ENCODE measurements at places on chromosomes 6 and 20.

GRCh38 chr6:135994857-135995544, 143.5 kb downstream of the PDE7B start:
- DNase-seq = no peak

- DNase-seq = no peak
Measured at GRCh38 chr6:170201361-170201760, 89.5 kb downstream of the DLL1 start.

DNA sequence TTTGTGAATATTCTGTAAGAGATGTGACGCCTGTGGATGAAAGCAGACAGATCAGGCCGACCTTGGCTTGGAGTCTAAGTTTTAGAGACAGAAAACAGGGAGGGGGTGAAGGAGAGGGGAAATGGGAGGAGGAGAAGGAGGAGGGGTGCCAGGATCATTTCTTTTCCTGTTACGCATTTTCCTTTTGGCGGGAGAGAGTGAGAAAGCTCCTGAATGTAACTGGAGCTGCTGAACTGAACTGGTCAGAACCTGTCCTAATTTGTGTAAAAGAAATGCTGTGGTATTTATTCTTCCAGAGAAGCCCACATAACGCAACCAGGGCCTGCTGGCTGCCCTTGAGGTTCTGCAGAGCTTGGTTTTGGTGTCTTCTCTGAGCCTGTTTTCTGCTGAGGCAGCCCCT, 41.9 kb downstream of the UTRN start:
- no peak for DNase-seq

DNA sequence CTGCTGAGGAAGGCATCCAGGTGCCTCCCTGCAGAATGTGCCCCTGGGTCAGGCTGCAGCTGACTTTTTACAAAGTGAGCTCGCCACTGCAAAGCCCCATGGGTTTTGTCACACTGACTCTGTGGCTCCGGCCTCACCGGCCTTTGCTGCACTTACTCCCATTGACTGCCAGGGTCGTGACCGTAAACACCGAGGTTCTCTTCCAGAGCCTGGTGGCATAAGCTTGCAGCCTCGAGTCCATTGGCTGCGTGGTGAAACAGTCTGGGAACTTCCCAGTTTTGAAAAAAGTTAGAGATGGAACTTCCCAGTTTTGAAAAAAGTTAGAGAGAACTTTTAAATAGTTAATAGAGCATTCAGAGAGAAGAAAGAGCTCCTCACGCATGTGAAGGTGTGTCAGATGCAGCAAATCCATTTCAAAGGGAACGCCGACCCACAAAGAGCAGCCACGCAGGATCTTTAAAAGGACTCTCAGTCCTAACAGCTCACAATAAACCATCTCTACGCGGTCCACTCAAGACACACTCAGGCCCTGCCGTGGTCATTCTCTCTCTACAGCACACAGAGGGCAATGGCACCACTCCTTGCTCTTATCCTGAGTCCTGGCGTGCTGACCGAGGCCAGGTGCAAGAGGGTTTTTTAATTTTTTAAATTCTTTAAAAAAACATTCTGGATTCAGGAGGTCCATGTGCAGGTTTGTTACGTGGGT, 12.8 kb downstream of the RAMACL start:
- no peak for DNase-seq

DNA sequence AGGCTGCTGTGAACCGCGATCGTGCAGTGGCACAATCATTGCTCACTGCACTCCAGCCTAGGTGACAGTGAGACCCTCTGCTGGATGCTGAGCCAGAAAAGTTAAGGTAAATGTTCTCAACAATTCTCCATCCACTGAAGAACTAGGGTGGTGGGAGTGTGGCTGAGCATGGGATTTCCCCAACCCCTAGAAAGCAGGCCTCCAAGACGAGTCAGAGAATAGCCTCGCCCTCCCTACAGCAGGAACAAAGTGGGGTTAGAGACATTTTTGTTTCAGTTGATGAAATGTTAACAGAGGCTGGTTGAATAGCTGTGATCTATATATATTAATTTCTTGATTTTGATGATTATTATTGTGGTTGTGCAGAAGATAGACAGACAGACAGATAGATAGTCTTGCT, 6.1 kb upstream of the ALDH8A1 start:
- DNase-seq = no peak

GRCh38 chr6:30876039-30876730, 8.1 kb upstream of the DDR1 start:
- DNase-seq = no peak

GRCh38 chr6:14429396-14429795, 311.8 kb downstream of the CD83 start:
- DNase-seq = no peak

- DNase-seq = no peak
Measured at GRCh38 chr6:82144007-82144851, 103.3 kb downstream of the IBTK start.

DNA sequence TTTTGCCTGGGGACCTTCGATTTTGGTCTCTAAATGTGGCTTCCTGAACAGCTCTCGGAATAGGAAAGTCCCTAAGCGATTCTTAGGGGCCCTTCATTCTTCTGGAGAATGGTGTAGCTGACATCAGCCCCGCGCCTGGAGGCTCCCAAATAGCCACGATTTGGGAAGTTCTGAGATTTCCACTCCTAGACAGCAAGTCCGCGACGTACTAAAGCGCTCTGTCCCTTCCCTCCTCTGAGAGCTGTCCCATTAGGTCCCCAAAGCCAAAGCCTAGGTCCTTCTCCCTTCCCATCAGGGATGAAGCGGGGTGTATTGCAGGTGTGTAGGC, 756 bp downstream of the MOXD1 start:
- DNase-seq = no peak
